ENCODE measurements at places on chromosomes 3 and 15.

DNA sequence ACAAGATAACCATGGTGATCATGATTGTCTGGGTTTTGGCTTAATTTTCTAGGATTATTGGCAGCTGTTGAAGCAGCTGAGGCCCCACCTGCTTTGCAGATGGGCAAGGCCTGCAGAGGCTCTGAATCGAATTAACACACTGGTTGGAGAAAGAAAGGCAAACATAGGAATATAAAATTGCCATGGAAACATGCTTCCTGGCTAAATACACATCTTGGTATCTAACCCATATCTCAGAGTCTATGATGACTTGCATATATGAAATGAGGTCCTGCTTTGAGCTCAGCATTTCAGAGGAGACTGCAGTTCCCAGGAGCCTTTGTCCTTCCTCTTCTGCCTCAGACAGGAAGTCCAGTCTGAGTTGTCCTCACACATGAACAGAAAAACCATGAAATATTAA is 24.3 kb upstream of the SV2B start:
- no peak for DNase-seq

- no peak for DNase-seq
Measured at GRCh38 chr15:20351448-20351971, 190.1 kb downstream of the GOLGA6L6 start.

DNA sequence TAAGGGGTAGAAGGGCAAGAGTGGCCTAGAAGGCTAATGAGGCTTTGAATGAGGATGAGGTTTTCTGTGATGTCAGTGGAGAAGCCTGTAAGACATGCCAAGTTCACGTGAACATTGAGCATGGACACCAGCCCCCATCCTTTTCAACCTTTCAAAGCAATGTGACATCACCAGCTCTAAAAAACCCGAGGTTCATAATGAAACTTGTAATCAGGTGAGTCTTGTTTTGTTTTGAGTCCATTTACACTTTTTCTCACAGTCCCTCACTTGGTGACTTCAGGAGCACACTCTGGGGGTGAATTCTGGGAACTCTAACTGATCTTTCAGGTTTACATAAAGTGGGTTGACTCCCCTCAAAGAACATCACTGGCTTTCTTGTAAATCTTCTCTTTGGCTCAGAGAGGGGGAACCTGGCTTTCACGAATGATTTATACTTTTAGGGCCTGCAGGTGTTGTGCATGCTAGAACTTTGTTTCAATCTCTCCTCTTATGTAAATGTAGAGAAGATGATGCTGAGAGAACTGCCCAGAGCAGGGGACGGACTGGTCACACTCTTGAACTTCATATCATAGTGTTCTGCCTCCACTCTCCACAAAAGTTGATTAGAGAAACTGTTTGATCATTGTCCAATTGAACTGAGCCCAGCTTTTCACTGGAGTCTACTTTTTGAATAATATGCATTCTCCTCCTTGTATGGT is 224.7 kb upstream of the SATB1 start:
- DNase-seq: no peak

- peak; percentile 88 for DNase-seq
Measured at GRCh38 chr15:43777267-43777914, 625 bp upstream of the ELL3 start.

DNA sequence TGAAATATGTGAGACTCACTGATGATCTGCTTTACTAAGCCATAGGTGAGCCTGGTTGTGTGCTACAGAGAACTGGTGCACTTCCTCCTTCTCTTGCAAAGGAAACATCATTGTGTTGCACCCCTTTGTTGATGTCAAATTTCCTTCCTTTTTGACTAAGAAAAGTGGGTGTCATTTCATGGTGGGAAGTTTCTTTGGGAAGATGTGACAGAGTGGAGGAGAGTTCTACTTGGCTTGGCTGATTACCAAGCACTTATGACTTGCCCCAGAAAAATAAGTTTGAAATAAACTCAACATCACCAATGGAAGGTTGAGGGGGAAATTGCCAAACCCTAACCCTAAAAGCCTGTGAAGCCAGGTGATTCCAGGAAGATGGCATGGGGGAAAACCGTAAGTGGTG is 53.5 kb upstream of the KIF23 start:
- DNase-seq: no peak

DNA sequence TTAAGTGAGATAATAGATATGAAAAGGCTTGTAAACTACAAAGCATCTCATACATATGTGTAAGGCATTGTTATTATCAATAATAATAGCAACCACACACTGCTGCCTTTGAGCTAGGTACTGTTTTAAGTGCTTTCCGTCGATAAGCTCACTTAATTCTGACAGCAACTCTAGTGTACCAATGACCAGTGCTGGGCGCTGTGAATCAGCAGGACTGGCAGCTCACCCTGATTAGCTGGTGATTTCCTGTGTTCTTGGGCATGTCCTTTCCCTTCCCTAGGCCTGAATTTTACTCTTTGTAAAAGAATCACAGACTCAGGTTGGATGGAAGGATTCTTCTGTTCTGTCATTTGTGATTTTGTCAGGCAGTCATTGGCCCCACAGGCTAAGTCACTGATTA is 215.6 kb downstream of the LPP start:
- DNase-seq: no peak

GRCh38 chr15:76155731-76156130 is 95.9 kb downstream of the TMEM266 start:
- no peak for DNase-seq

DNA sequence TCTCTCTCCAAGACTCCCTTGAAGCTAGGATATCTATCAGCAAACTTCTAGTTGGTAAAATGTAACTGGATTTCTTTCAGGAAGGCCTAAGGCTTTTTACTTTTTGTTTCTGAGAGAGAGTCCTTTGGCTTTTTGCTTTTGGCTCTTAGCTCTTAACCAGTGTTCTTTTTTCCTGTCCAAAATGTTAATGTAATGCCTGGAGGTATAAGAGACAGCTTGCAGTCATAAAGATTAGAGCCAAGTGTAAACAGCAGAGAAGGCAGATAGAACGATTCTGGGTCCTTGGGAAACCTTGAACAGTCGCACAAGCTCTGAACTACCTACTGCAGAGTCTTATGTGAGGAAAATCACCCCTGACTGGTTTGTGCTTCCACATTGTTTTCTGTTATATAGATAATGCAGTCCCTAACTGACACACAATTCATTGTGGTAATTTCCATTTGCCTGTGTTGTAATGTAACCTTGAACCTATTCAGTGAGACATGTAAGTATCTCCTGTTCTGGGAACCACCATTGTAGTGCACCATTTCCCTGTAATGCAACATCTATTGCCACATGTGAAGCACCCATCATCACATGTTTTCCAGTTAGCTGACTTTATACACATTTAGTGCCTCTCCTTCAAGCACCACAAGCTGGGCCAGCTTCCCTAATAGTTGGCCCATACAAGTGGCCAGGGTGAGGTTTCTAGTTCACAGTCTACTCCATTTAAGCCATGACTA is 1311.9 kb downstream of the ROBO1 start:
- DNase-seq: no peak

DNA sequence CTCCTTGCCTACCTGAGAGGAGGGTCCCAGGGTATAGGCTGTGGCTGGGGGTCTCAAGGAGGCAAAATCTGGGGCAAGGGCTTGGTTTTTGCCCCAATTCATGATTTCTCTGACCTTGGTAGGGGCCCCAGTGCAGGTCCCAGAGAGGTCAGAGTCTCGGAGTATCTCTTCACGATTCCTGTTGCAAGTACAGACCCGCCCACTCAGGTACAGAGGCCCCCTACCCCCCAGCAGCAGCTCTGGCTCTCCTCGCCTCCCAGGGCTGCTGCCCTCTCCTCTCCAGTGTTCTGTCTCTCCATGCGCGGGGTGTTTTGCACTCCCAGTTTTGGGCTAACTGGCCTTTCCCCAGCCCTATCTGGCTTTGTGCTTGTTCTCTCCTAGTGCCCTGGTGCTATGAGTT is 5.4 kb upstream of the JMJD7 start:
- DNase-seq: no peak

DNA sequence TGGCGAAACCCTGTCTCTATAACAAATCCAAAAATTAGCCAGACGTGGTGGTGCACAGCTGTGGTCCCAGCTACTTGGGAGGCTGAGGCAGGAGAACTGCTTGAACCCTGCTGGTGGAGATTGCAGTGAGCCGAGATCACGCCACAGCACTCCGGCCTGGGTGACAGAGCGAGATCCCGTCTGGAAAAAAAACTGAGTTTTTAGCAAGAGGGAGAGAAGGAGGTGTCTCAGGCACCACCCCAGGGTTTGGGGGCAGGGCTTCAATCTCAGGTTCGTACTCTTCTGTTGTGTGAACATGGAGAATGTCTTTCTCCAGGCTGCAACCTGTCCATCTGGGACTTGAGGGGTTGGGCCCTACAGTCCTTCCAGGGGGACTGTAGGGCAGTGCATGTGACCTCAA is 2.7 kb downstream of the CHRNA3 start:
- no peak for DNase-seq

DNA sequence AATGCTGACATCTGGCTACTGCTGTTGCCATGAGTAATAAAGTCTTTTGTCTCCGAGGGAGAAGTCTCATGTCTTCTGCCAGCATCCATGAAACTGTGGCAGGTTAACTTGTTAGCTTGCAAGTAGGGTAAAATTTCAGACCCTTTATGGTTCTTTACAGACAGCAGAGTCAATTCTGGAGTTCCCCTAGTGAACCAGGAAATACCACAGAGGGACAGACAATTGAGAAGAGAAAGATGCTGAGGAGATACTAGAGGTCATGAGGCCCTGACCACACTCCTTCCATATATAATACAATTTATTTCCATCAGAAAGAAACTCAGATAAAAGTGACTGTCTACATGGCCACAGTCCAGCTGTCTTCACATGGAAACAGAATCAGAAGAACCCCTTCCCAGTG is 38.1 kb downstream of the NMNAT3 start:
- no peak for DNase-seq

DNA sequence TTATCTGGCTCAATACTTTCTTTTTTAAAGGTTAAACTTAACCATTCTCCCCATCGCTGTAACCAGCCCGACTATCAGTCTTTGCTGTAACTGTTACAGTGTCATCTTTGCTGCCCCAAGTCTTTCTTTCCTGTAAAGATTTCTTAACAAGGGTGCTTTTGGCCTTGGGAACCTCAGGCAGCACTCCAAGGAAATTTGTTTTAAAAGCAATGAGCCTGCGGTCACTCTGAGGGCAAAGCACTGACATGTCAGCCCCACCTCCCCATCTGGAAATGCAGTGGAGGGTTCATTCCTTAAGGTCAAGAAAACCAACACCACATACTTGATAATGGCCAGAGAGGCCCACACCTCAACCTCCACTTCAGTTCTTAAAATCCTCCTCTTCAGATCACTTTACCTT is 3.2 kb downstream of the TRANK1 start:
- DNase-seq: no peak

- no peak for DNase-seq
Measured at GRCh38 chr3:70137366-70137765, 137.8 kb downstream of the SAMMSON start.

- DNase-seq: no peak
Measured at GRCh38 chr3:178456621-178457285, 79.5 kb upstream of the KCNMB2 start.

GRCh38 chr15:43293432-43293831 is 26.7 kb upstream of the TGM5 start:
- no peak for DNase-seq

- DNase-seq: peak; percentile 24
Measured at GRCh38 chr3:157104928-157105652, 54.9 kb downstream of the CCNL1 start.

GRCh38 chr3:149245738-149246451 is 24.3 kb upstream of the CP start:
- no peak for DNase-seq

- no peak for DNase-seq
Measured at GRCh38 chr3:43255662-43256061, 30.7 kb upstream of the SNRK start.

DNA sequence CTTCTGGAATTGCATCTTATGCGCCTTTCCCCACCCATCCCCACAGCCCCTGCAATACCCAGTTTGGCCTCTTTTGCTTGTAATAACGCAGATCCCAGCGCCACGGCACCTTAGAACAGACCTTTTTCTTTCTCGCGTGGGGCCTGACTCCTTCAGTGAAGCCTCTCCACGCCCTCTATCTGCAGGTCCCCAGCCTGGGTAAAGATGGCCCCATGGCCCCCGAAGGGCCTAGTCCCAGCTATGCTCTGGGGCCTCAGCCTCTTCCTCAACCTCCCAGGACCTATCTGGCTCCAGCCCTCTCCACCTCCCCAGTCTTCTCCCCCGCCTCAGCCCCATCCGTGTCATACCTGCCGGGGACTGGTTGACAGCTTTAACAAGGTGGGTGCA is 594 bp downstream of the CRELD1 start:
- no peak for DNase-seq

DNA sequence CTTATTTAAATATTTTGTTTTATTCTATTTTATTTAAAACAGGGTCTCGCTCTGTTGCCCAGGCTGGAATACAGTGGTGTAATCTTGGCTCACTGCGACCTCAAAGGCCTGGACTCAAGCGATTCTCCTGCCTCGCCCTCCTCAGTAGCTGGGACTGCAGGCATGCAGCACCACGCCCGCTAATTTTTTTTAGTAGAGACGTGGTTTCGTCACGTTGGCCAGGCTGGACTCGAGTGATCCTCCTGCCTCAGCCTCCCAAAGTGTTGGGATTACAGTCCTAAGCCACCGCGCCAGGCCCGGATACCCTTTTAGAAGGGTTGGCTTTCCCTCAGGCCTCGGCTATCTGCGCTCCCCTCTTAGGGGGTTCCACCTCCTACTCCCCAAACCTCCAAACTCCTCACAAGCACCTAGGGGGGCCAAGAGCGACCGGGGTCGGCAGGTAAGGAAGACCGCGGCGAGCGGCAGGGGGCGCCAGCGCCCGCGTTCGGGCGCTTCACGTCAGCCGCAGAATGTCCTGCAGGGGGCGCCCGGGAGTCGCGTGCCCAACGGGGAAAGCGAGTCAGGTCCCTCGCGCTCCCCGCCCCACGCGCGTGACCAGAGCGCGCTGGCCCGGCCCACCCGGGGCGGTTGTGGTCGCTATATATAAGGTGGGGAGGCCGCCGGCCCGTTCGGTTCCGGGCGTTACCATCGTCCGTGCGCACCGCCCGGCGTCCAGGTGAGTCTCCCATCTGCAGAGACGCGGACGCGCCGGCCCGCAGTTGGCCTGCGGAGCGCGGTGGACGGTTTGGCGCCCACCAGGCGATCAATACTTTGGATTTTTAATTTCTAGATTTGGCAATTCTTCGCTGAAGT is 51.8 kb upstream of the GATM start:
- DNase-seq: no peak

DNA sequence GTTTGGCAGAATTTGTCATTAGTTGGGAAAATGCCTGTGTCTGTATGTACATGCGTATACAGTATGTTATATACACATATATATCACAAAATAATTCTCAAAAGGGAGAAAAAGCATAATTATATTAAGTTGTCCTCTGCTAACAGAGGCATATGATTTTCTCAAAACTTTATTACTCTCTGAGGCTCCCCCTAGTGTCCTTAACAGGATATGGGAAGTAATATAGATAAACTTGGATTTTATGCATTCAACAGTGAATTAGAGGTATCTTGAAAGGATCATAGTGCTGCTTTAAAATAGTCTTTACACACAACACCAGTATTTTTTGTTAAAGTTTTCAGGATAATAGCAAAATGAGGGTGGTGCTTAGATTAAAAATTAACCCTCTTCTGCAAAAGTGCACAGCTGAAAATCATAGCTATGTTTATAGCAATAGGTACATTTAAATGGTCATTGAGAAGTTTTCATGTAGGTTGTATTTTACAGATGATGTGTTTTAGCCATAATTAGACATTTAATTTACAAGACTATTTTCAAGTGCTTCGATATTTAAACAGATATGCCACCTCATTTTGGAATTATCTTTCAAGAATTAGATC is 454.0 kb upstream of the ROBO2 start:
- no peak for DNase-seq

GRCh38 chr3:120568598-120568997 is 27.5 kb upstream of the NDUFB4 start:
- no peak for DNase-seq
